Activated CD4-positive, alpha-beta T cell treated with anti-CD3 and anti-CD28 coated beads, Interleukin-2, amount 10 ng/mL, durations not matched to agents 24 days and 14 days (primary cell): ENCODE measurements at places on chromosomes 1 and 21. TPM values are rescaled to one million over a fixed set of nuclear protein-coding genes. Genes with fewer than 3 reads are reported as not detected.

The CFHR4 gene
- total RNA-seq = not detected in 2 replicates

The ASAP3 gene
- total RNA-seq = 0.40 and 0.63 TPM in 2 replicates

The CACHD1 gene
- 0.14 and 0.23 TPM in 2 replicates for total RNA-seq

The ATP6V1G3 gene
- total RNA-seq = not detected in 2 replicates

The BACH1 gene
- 21.5 and 24.8 TPM in 2 replicates for total RNA-seq

The KCTD3 gene
- 4.5 and 6.9 TPM in 2 replicates for total RNA-seq

The NR5A2 gene
- not detected in 2 replicates for total RNA-seq

The TDRD5 gene
- total RNA-seq = not detected in 2 replicates

The LRRC39 gene
- total RNA-seq = 0.23 and 0.57 TPM in 2 replicates

The KANK4 gene
- total RNA-seq = not detected in 2 replicates

The C1orf52 gene
- total RNA-seq = 29.8 and 32.3 TPM in 2 replicates

The ADORA1 gene
- total RNA-seq = not detected in 2 replicates

The KPRP gene
- not detected in 2 replicates for total RNA-seq

The SYPL2 gene
- 0.07 TPM in 1 of 2 replicates, not detected in the other for total RNA-seq

The SPRR5 gene
- not detected in 2 replicates for total RNA-seq

The ADAMTS4 gene
- 0.33 and 0.66 TPM in 2 replicates for total RNA-seq

The SPATA1 gene
- 0.69 and 0.98 TPM in 2 replicates for total RNA-seq

GRCh38 chr1:6477039-6477820 is 11.3 kb upstream of the TNFRSF25 start:
- DNase-seq = no peak

- DNase-seq = no peak
Observed at GRCh38 chr1:20262810-20263534, 27.7 kb upstream of the VWA5B1 start.

DNA sequence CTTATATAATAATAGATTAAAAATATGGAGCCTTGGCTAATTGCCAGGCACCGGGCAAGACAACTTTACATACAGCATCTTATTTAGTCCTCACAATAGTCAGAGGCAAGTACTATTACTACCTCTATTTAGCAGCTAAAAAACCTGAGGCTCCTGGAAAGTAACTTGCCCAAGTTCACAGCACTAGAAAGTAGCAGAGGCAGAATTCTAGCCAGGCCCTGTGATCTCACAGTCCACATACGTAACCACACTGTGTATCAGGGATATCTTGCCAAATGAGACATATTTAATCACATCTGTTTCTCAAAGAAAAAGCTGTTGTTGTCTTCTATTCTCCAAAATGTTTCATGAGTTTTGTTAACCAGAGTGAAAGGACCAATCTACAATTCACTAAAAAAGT is 378.5 kb downstream of the PLPP3 start:
- DNase-seq = no peak

DNA sequence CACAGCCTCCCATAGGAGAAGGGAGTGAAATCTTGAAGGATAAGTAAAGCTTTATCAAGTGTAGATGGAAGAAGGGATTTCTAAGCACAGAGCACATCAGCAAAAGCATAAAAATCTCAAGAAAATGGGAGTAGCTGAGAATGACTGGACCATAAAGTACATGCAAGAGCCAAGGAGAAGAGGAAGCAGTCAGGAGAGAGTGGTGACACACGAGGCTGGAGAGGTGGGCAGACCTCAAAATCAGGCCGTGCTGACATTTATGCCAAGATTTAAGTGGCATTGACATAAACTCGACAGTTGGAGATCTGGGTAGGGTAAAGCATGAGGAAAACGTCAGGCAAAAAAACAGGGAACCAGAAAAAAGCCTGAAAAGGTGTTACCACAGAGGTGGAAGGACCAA is 62.3 kb downstream of the GFI1 start:
- DNase-seq = no peak

GRCh38 chr21:43805275-43805800 is 16.0 kb downstream of the RRP1 start:
- no peak for DNase-seq

GRCh38 chr1:113660088-113660487 is 99.2 kb downstream of the PHTF1 start:
- no peak for DNase-seq

GRCh38 chr1:14347776-14348175 is 250.7 kb upstream of the KAZN start:
- DNase-seq = no peak

GRCh38 chr1:77655431-77655974 is 27.0 kb downstream of the ZZZ3 start:
- DNase-seq = no peak

- no peak for DNase-seq
Observed at GRCh38 chr1:220307607-220308006, 35.4 kb upstream of the RAB3GAP2 start.

GRCh38 chr1:152667648-152668047 is 4.5 kb downstream of the LCE2D start:
- DNase-seq = no peak

DNA sequence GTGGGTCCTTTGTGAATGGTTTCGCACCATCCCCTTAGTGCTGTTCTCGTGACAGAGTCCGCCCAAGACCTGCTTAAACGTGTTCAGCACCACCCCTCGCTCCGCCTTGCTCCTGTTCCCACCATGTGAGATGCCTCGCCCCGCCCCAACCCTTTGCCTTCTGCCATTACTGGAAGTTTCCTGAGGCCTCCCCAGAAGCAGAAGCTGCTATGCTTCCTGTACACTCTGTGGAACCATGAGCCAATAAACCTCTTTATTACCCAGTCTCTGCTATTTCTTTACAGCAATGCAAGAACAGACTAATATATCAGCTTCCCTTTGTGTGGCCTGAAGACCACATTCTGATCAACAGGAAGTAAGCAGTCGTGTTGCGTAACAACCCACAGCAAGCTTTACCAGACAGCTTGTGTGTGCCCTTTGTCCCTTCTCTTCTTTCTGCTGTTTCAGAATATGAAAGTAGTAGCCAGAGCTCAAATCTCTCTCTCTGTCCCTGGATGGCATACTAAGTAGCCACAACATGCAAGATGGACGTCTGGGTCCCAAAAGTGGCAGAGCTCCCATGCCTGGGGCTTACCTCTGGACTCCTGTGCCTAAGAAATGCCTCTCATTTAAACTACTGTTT is 14.1 kb downstream of the HENMT1 start:
- peak; percentile 92 for DNase-seq

GRCh38 chr1:202658251-202658759 is 51.9 kb downstream of the SYT2 start:
- DNase-seq = no peak

- no peak for DNase-seq
Observed at GRCh38 chr1:24193046-24193445, 6.0 kb upstream of the IFNLR1 start.

DNA sequence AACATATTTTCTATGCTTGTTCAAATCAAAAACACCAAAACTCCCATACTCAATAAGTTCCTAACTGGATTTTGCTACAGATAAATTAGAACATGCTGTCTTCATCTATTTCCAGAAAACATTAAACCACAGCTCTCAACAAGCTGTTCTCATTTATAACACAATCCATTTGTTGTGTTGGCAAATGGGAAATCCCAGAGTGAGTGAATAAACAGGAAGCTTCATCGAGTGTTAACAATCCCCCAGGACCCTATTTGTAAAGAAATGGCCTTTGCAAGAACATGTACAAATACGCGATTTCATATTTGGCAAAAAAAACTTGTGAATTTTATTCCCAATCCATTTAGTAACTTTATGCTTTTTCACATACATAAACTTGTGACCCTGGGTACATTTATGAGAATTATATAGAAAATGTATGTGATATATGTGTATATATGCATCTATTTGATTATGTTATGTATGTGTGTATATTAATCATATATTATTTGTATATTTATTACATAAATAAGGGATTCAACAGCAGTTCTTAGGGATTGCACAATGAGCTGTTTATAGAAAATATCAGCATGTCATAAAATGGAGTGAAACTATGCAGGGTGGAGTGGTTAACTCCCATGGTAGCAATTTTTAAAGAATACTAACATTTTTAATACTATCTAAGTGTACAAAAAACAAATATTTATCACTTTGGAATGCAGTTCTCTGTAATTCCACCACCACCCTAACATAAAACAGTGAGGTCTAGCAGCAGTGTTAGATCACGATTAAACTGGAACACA is 160.0 kb downstream of the NEGR1 start:
- no peak for DNase-seq

GRCh38 chr1:239930686-239931262 is 160.9 kb upstream of the FMN2 start:
- DNase-seq = no peak

DNA sequence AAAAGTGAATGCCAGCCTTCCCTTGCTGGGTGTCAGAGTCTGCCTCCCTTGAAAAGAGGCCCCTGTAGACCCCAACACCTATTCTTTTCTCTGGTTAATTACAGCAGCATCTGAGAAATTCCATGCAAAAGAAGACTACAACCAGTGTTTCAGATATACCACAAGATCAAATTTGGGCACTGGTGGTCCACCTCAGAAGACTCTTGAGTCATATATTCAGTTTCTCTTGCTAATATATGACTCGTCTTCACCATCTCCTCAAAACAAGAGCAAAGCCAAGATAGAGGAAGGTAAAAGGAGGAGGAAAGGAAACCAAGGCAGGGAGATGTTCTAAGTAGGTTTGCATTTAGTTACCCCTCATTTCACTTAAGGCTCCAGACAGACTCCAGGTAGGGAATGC is 259.9 kb downstream of the ZNF648 start:
- no peak for DNase-seq

DNA sequence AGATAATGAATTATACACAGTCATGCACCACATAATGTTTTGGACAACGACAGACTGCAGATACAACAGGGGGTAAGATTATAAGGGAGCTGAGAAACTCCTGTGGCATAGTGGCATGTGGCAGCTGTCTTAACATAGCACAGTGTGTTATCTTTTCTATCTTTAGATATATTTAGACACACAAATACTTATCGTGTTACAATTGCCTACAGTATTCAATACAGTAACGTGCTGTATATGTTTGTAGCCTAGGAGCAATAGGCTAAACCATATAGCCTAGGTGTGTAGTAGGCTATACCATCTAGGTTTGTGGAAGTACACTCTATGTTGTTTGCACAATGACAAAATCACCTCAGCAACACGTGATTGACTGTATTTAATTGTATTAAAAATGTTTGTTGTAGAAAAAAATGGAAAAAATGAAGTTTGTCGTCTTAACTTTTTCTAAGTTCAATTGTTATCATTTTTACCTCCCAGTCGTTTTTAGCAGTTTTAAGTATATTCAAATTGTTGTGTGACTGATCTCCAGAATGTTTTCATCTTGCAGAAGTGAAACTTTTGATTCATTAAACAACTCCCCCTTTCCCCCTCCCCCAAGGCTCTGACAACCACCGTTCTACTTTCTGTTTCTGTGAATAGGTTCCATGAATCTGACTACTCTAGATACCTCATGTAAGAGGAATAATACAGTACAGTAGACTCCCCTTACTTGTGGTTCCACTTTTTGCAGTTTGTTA is 351.0 kb upstream of the B3GALT2 start:
- DNase-seq = peak; percentile 91

- DNase-seq = peak; percentile 81
Observed at GRCh38 chr1:21818656-21819055, 6.6 kb downstream of the LDLRAD2 start.

DNA sequence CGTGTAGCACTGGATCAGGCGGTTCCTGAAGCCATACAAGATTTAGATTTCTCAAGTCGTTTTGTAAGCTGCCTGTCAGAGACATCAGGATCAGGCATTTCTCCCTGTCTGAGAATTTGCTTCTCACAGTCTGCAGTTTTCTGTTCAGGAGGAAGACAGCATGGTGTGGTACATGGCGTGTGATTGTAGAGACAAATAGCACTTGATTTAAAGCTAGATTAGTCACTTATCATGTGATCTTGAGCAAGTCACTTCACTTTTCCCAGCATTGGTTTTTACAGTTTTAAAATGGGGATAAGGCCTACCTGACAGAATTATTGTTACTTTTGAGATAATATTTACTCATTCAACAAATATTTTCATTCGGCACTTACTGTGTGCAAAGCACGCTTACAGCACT is 63.3 kb downstream of the AK4 start:
- DNase-seq = no peak

DNA sequence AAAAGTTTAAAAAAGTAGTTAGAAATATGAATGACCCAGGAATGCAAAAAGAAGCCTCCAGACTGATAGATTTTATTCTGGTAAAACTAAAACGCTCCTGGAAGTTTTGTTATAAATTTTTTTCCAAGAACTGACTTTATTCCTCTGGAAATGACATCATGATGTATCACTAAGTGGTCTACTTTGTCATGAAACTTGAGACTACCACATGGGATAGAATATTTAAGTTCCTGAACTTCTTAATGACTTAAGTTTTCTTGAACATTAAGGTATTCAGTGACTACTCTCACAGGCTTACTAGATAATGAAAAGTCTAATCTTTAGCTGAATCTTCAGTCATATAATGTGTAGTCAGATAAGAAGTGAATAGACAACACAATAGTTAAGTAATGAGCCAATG is 842.2 kb downstream of the USP25 start:
- DNase-seq = no peak

- no peak for DNase-seq
Observed at GRCh38 chr1:81226603-81226928, 574.2 kb upstream of the ADGRL2 start.

GRCh38 chr1:224897529-224898327 is 31.7 kb upstream of the DNAH14 start:
- no peak for DNase-seq

- no peak for DNase-seq
Observed at GRCh38 chr1:214146523-214146922, 134.4 kb upstream of the SMYD2 start.

- DNase-seq = no peak
Observed at GRCh38 chr1:69919129-69919921, 286.1 kb downstream of the LRRC40 start.
